HFF-Myc (cell line): ENCODE measurements at places on chromosomes 6 and 20.
A peak's percentile ranks its signal among the peaks of the same experiment; 100 is the strongest.

DNA sequence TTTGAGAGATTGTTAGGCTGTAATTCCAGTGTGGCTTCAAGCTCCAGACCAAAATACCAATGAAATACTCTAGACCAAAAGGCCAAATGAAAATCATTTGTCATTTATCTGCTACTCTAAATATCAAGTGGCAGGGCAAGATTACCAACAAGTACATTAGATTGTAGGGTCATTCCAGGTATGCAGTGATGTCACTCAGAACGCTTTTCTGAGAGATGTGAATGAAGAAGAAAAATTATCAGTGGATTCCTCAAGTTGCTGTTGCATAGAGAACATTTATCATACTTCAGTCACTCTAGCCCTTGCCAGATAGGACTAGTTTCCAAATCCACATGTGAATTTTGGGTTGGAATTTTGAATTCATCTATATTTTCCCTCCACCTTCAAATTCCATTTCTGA lies 65.0 kb downstream of the ZFAND3 start:
- DNase-seq: no peak

DNA sequence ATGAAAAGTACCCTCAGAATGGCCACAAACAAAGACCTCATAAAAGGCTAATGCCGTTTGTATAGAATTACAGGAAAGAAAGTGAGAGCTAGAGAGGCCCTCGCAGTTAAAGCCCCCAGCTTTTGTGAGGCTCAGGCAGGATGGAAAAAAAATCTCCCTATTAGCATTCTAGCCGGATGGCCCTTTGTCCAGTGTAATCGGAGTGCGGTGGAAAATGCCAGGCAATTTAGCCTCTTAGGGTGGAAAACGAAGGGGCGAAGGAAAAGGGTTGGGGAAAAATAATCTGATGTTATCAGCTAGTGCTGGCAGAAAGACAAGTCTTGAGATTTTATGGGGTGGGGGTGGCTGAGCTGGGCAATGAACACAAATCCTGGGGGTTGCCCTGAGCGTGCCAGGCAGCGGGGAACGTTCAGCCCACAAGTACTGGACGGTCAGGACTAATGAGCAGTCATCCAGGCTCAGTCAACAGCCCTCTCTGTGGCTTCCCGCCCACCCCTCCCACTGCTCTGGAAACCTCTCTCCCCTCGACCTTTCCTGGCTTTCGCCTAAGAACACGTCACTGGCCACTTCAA lies 92.4 kb downstream of the PSMG4 start:
- DNase-seq: no peak

GRCh38 chr6:32790306-32790705 lies 26.5 kb downstream of the HLA-DOB start:
- DNase-seq: no peak

DNA sequence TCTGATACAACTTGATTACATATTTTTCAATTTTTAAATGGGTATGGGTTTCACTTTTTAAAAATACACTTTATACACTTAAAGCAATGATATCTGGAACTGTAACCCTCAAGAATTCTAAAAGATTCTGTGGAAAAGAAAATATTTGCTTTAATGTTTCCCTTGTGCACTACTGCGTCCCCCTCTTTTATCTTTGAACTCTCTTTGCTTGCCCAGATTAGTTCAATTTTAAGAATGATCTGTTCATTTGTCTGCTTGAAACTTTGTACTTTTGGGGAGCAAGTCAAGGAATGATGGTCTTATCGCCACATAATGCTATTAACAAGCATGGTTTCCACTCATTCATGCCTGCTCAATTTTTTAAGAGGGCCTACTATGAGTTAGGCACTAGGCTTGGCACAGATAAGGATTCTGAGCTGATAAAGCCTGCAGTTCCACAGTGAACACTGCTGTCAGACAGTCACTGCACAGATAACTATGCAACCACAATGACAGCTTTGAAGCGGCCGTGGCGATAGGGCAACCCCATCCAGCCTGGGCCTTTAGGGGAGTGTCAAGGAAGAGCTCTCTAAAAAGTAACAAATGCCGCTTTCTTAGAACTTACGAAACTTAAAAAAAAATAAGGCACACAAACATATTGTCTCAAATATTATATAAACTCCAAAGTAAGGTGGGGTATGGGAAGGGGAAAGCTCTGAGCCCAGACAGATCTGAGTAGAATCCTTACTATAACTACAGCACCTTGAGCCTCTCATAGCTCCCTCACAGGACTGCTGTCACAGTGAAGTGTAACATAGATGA lies 29.7 kb downstream of the FYN start:
- no peak for DNase-seq

DNA sequence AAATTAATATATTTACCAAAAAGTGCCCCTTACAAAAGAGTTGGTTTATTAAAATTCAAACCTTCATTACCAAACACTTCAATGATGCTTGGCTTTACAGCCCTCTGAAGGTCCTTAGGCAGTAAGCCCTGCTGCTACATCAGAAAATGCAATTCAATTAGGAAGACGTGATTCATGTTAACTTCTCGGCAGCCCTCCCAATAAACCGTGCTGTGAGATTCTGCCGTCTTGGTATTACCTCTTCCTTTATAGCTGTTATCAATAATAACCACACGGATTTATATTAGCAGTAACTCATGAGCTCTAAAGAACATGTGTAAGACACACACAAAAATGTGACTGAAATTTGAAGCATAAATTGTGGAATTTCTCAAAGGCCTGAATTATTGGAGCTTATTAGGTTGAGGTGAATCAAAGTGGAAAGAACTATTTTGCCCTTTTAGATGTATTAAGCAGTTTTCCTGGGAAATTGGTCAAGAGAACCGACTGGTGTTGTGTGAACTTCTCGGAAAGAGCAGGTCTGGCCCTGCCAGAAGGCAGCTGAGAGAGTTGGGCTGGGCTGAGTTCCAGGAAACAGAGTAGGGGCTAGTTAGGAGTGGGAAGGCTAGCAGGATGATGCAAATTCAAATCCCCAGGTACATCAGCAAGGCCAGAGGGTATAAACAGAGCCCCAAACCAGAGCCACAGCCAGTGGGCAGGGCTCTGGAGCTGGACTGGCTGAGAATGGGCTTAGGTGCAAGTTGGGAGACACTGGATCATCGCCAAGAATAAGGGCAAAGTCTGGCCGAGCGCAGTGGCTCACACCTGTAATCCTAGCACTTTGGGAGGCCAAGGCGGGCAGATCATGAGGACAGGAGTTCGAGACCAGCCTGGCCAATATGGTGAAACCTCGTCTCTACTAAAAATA lies 33.1 kb downstream of the FGD2 start:
- DNase-seq: no peak

DNA sequence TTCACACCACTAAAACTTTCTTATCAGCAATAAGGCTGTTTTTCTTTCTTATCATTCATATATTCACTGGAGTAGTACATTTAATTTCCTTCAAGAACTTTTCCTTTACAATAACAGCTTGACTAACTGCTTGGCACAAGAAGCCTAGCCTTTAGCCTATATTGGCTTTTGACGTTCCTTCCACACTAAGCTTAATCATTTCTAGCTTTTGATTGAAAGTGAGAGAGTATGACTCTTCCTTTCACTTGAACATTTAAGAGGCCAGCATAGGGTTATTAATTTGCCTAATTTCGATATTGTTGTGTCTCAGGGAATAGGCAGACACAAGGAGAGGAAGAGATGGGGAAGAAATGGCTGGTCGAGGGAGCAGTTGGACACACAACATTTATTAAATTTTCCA lies 23.6 kb downstream of the THEMIS start:
- no peak for DNase-seq

DNA sequence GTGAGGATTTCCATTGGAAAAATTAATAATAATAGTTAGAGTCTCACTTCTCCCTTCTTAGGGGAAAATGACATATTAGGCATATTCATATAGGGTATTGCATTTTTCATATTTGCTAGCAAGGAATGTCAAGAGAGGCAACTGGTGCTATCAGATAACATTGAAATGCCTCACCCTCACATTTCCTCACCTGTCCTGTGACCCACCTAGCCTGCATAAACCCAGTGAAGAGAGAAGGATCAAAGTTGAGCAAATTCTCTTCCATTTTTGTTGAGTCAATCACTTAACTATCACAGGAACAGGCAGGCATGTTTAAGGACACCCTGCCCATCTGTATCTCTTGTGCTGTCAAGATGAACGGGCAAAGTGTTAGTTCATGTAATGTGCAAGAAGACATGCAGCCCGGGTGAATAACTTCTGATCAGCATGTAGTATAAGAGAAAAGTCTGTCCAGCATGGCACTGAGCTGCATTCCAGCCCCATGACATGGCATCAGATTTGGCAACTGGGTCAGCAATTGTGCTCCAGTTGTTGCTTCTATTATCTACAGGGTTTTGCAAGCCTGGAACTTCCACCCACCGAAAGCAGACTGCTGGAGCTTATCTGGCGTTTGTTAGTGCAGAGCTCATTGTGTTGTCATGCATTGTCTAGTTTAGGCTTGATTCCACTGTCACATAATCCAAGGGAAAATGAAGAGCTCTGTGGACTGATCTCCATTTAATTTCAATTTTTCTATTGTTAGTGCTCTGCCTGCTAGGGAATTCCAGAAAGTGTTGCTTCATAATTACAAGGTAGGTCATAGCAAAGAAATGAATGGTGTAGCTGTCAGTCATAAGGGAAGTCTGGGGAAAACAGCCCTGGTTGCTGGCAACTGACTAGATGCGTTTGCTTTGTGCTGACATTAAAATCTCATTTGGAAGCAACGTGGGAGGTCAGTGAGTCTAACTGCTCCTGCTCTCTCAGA lies 138.4 kb upstream of the TNFAIP3 start:
- DNase-seq: no peak

DNA sequence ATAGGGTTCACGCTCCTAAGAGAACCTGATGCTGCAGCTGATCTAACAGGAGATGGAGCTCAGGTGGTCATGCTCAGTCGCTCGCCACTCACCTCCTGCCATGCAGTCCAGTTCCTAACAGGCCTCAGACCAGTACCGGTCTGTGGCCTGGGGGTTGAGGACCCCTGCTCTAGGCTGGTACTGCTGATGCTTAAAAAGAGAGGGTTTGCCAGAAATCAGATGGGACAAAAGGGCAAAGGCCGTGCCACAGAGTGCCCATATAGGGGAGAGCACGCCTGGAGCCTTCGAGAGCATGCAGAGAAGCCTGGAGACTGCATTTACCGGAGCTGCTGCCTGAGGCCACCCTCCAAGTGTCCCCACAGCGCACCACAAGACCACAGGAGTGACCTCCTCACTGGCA lies 75.5 kb downstream of the PTPN1 start:
- DNase-seq: no peak

- DNase-seq: no peak
Observed at GRCh38 chr6:75278474-75279077, 6.0 kb downstream of the TMEM30A start.

DNA sequence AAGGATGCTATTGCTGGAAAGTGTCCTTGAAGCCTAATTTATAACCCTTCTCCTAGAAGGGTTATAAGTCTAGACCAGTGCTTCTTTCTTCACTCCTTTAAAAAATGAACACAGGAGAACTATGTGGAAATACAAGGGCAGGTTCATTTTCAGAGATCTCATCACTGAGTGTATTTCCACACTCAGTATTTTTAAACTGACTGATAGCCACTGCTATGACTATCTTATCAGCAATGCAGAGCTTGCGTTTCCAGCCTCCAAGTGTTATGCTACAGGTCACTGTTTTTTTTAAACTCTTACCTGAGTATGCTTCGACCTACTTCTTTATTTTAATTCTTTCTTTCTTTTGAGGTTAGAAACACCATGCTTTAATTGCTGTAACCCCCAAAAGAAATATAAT lies 319.1 kb downstream of the ARHGAP18 start:
- no peak for DNase-seq

DNA sequence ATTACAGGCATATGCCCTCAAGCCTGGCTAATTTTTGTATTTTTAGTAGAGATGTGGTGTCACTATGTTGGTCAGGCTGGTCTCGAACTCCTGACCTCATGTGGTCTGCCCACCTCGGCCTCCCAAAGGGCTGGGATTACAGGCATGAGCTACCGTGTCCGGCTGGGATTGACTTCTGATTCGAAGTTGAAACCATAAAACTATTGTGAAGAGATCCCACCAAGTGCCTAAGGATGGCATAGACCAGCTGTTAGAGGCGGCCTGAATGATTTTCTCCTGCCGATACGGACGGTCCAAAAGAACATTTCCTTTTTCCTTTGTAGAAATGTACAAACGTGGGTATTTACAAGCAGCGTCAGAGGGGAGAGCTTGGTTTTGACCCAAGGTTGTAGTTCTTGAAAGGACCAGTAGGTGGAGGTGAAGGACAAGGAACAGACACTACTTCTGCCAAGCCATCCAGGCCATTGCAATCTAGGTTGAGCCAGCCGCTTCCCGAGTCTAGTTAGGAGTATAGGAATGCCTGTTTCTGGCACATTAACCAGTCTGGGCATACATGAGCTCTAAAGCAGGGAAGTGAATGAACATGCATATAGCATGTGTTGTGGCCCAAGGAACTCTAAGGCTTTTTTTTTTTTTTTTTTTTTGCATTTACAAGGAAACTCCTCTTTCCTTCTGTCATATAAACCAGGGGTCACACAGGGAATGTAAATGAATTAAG lies 29.0 kb downstream of the MOCS3 start:
- DNase-seq: peak; percentile 81

DNA sequence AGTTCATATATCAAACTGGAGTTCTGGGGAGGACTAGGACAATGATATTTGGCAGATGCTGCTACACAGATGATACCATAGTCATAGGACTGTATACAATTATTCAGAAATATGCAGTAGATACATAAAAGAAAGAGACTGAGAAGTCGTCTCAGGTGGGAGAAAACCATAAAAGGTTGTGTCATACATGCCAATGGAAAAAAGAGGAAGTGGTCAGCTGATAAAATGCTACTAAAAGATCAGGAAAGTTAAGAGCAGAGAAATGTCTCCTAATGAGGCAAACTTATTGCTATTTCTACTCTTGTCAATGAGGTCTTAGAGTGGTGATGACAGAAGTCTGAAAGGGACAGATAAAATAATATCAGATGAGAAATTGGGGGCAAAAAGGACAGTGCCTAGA lies 407.6 kb downstream of the COL12A1 start:
- no peak for DNase-seq

DNA sequence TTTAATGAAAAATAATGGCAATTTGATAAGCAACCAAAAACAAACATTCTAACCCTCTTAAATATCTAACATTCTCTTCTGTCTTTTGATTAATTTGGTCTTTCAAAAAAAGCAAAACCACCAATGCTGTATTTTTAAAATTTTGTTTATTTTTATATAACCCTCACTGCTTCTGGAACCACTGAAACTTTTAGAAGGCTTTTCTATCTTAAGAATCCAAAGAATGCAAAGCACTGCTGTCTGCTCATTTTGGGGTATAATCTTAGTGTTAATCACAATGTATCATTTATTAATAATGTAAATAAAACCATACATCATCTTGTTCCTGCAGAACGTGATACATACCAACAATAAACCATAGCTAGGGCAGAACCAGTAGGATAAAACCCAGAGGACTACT lies 14.0 kb downstream of the STK38 start:
- DNase-seq: no peak

- no peak for DNase-seq
Observed at GRCh38 chr20:25252686-25253421, 5.0 kb downstream of the PYGB start.

- no peak for DNase-seq
Observed at GRCh38 chr20:7770578-7770977, 169.7 kb downstream of the HAO1 start.

GRCh38 chr6:79239536-79240168 lies 5.2 kb upstream of the HMGN3 start:
- DNase-seq: no peak
